NCI-H187 (cell line): ENCODE measurements at places on chromosomes 16 and 17.

- DNase-seq = no peak
Observed at GRCh38 chr16:24526701-24527495, 12.5 kb upstream of the RBBP6 start.

DNA sequence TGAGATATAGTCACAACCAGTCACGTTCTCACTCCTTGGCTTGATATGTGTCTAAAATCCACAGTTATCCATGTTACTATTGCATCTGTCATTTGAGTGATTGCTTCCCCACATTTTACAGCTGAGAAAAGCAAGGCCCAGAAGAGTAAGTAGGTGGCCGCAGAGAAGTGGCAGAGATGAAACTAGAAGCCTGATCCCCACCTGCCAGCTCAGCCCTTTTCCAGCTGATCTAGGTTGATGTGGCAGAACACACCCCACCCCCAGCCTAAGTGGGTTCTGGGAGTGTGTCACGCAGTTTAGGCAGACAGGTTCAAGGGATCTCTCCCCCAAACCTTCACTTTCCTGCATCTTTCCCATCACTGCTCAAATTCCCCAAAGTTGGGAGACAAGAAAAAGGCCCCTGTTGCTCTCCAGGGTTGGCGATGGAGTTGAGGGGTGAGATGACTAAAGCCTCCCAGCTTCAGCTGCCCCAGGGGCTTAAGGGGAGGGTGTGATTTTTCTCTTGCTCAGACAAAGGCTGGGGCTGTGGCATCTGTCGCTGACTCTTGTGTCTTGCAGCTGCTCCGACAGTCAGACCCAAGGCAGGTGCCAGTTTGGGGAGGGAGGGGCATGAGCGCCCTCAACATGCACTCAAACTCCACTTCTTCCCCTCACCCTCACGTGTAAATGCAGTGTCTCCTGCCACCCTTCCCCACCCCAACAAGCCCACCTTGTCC is 48.9 kb upstream of the LHX1 start:
- peak; percentile 85 for DNase-seq

DNA sequence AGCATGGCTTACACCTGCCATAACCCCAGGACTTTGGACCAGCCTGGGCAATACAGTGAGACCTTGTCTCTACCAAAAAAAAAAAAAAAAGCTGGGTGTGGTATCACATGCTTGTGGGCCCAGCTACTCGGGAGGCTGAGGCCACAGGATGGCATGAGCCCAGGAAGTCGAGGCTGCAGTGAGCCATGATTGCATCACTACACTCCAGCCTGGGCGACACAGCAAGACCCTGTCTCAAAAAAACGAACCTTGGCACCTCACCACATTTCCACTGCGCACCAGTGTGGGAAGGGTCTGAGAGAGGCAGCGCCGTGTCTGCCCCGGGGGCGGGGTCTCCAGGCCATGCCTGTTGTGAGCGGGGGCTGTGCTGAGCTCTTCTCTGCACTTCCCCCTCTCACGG is 6.3 kb downstream of the ACSF3 start:
- no peak for DNase-seq

- no peak for DNase-seq
Observed at GRCh38 chr17:49587366-49588073, 11.8 kb downstream of the NXPH3 start.

- no peak for DNase-seq
Observed at GRCh38 chr16:6835941-6836340, 496.7 kb upstream of the RBFOX1 start.

GRCh38 chr17:60158751-60159478 is 9.1 kb downstream of the CA4 start:
- no peak for DNase-seq

- DNase-seq = no peak
Observed at GRCh38 chr16:20410121-20410723, 888 bp downstream of the ACSM5 start.

- DNase-seq = no peak
Observed at GRCh38 chr17:7972131-7972785, 30.2 kb upstream of the GUCY2D start.

- no peak for DNase-seq
Observed at GRCh38 chr16:5003211-5003610, 30.5 kb downstream of the NAGPA start.

- no peak for DNase-seq
Observed at GRCh38 chr16:67662653-67663010, 1.9 kb downstream of the PARD6A start.

DNA sequence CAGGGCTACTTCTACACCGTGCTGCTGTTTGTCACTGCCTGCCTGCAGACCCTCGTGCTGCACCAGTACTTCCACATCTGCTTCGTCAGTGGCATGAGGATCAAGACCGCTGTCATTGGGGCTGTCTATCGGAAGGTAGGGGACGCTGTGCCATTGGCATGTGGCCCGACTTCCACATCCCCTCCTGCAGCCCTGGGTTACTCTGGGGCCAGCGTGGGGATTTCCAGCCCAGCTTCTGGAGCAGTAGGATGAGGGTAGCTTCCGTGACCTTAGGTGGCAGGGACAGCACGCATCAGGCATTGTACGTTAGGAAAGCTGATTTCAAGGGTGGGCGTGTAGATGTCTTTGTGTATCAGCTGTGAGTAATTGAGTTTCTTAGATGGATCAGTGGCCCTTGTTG is 96.5 kb downstream of the ABCC1 start:
- no peak for DNase-seq

GRCh38 chr16:46801428-46802049 is 29.4 kb downstream of the C16orf87 start:
- DNase-seq = no peak
